Smooth muscle cell of trachea (primary cell): ENCODE measurements at places on chromosomes 4 and X. TPM values are rescaled to one million over a fixed set of nuclear protein-coding genes. Genes with fewer than 3 reads are reported as not detected.

The ZNF81 gene
- total RNA-seq: 5.5 and 5.8 TPM in 2 replicates

The FGFR3 gene
- total RNA-seq: 0.33 and 0.44 TPM in 2 replicates

The NEIL3 gene
- total RNA-seq: 4.0 and 11.5 TPM in 2 replicates

The DOCK11 gene
- 38.9 and 39.4 TPM in 2 replicates for total RNA-seq

The TRPC3 gene
- 0.44 and 0.50 TPM in 2 replicates for total RNA-seq

The GPR119 gene
- total RNA-seq: not detected in 2 replicates

The SPIN2B gene
- total RNA-seq: 8.4 and 13.1 TPM in 2 replicates

The CASP6 gene
- total RNA-seq: 28.8 and 48.9 TPM in 2 replicates

The STIM2 gene
- total RNA-seq: 29.6 and 59.9 TPM in 2 replicates

The CFAP47 gene
- total RNA-seq: not detected in 2 replicates

The ABLIM2 gene
- under 0.01 TPM in 1 of 2 replicates, not detected in the other for total RNA-seq

The DAPP1 gene
- not detected in 2 replicates for total RNA-seq

The GRIA3 gene
- total RNA-seq: 3.3 and 3.6 TPM in 2 replicates

The PRAF2 gene
- 14.6 and 15.3 TPM in 2 replicates for total RNA-seq

The UGT2B11 gene
- not detected in 2 replicates for total RNA-seq

The ETDA gene
- not detected in 2 replicates for total RNA-seq

The CYP2U1 gene
- total RNA-seq: 14.1 and 32.1 TPM in 2 replicates

The ETDC gene
- total RNA-seq: not detected in 2 replicates

The STK32B gene
- 0.50 and 0.73 TPM in 2 replicates for total RNA-seq

The ING2 gene
- total RNA-seq: 8.9 and 11.9 TPM in 2 replicates

The CCNB3 gene
- total RNA-seq: under 0.01 and 0.17 TPM in 2 replicates

The WDFY3 gene
- 72.7 and 99.1 TPM in 2 replicates for total RNA-seq

The CYLC1 gene
- not detected in 2 replicates for total RNA-seq

The ACE2 gene
- not detected in 2 replicates for total RNA-seq

The ARHGEF38 gene
- total RNA-seq: 0.17 TPM in 1 of 2 replicates, not detected in the other

The CT45A2 gene
- total RNA-seq: not detected in 2 replicates

The VCX3B gene
- not detected in 2 replicates for total RNA-seq

The ATG4A gene
- total RNA-seq: 10.8 and 15.7 TPM in 2 replicates

The SATL1 gene
- total RNA-seq: not detected in 2 replicates
